ENCODE measurements at places on chromosomes 16 and 17.
A peak's percentile ranks its signal among the peaks of the same experiment; 100 is the strongest.

GRCh38 chr16:15798671-15799070, 58.2 kb downstream of the MYH11 start:
- DNase-seq: no peak

- no peak for DNase-seq
Observed at GRCh38 chr16:85600078-85600477, 13.0 kb upstream of the GSE1 start.

DNA sequence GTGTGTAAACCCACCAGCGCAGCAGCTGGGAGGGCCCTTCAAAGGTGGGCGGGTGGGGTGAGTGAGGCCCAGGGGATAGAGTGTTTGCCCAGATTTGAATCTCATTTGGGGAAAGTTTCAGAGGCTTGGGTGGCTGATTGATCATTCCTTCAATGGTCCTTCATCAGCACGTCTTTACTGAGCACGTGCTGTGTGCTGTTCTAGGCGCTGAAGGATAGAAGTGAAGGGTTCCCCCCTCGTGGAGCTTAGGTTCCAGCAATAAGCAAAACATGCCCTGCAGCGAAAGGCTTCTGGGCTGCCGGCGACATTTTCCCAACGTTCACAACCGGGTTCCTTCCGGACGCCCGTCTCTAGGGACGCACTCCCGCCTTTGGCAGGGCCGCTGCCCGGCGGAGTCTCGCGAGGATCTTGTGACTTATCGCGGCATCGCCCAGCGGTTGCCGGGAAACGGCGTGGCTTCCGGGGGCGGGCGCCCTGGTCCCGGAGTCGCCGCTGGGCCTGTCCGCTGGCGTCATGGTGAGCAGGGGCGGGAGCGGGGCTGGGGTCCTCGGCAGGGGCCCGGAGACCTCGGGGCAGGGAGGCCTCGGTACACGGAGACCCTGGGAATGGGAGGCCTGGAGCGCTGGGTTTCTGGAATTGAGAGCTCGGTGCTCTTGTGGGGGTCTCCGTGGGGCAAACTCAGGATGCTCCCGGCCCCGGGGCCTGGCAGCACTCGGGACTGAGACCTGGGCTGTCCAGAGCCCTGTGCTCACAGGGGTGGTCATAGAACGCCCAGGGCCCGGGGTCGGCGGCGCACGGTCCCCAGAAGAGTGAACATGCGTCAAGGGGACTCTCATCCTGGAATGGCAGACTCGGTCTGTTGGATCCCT, 3.2 kb upstream of the DBNDD1 start:
- peak; percentile 84 for DNase-seq

GRCh38 chr16:1816396-1817275, 10.0 kb downstream of the HAGH start:
- DNase-seq: no peak

DNA sequence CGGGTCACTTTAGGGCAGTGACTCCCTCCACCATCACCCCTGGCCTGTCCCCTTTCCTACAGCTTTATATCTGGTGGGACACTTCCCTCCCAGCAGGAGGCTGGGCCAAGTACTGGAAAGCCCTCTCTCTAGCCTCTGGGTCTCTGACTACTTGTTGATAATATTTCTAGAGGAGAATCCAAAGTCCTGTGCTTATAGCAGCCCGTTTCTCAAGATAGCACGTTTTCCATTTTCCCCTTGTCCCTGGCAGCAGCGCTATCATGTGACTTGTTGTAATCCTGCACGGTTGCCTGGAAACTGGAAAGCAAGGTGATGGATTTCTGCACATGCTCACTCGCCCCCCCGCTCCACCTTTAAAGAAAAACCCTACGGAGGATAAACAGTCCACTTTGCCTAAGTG, 3.3 kb upstream of the AXIN2 start:
- no peak for DNase-seq

DNA sequence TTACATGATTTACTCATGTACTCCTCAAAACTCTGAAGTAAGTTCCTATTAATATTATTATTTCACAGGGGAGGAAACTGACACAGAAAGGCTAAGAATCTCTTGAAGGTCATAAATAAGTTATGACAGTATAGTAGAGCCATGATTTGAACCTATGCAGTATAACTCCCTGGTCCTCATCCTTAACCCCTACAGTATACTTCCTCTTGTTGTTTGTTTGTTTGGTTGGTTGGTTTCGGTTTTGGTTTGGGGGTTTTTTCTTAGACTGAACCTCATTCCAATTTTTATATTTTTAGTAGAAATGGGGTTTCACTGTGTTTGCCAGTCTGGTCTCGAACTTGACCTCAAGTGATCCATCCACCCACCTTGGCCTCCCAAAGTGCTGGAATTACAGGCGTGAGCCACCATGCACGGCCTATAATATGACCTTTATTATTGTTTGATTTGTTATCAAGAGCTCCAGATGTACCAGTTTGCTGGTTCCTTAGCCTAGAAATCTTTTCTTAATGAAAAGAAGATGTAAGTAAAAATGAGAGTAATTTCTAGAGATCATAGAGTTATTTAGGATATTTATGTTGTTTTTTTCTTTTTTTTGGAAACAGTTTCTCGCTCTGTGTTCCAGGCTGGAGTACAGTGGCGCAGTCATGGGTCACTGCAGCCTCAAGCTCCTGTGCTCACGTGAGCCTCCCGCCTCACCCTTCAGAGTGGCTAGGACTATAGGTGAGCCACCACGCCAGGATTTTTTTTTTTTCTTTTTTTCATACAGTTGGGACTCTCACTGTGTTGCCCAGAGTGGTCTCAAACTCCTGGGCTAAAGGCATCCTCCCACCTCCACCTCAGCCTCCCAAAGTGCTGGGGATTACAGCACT, 4.8 kb downstream of the PRR11 start:
- no peak for DNase-seq

GRCh38 chr17:1467898-1468492, 12.0 kb upstream of the CRK start:
- DNase-seq: no peak

DNA sequence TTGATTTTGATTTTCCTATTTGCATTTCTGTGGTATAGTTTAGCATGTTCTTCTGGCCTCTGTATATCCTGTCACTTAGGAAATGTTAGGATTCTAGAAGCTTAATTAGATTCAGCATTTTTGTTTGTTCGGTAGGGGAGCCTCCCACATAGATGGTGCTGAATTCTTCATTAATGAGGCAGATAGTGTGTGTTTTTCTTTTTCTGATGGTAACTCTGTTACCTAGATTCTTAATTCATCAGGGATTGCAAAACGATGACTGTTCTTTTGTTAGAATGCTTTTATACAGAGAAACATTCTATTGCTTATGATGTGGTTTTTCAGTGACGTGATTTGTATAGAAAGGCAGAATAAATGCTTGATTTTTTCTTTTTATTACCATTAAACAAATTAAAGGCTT, 19.0 kb downstream of the BANP start:
- DNase-seq: no peak

- DNase-seq: no peak
Observed at GRCh38 chr16:70804153-70804733, 3.3 kb upstream of the VAC14 start.

All from stimulated activated CD4-positive, alpha-beta T cell treated with anti-CD3 and anti-CD28 coated beads, Interleukin-12 subunit alpha, Interleukin-12 subunit beta, amount 100 ng/mL, for 24 hours (primary cell).